Tongue (tissue), 3 donors: ENCODE measurements at places on chromosomes 5 and 9.

GRCh38 chr9:7180247-7180646 is 422.5 kb downstream of the KDM4C start:
- DNase-seq, result no peak

DNA sequence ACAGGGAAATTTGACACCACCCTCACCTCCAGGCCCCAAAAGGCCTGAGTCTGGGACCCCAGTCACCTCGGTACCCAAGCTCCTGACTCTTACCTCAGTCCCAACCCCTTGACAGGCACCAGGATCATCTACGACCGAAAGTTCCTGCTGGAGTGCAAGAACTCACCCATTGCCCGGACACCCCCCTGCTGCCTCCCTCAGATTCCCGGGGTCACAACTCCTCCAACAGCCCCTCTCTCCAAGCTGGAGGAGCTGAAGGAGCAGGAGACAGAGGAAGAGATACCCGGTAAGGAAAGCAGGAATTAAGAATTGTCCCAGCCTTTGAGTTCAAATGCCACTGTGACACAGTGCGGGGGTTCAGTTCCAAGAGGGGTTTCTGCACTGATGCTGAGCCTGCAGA is 1.3 kb downstream of the EIF4EBP3 start:
- DNase-seq, result no peak

DNA sequence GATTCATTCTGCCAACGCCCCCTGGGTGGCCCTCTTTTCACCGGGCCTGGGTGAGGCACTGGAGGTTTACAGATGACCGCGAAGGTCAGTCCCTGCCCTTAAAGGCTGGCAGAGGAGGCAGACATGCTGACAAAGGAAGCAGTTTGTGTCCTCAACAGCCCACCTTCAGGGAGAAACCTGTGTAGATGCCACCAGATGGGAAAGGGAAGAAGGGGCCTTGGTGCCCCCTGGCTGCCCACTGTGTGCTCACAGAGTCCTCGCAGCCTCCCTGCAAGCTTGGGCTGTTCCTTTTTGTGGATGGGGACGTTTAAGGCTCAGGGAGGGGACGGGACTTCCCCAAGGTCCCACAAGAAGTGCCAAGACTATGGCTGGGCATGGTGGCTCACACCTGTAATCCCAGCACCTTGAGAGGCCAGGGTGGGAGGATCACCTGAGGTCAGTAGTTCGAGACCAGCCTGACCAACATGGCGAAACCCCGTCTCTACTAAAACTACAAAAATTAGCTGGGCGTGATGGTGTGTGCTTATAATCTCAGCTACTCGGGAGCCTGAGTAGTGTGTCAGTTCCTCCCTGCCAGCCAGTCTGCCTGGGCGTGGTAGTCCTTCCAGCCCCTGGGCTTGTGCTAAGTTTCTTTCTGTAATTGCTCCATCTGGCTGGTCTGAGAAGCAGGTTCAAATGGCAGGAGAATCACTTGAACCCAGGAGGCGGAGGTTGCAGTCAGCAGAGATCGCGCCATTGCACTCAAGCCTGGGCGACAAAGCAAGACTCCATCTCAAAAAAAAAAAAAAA is 36.2 kb downstream of the NEK6 start:
- DNase-seq, result no peak

- peak; percentile 84 for DNase-seq
Observed at GRCh38 chr9:131253891-131254491, 22.3 kb downstream of the FAM78A start.

GRCh38 chr5:45399041-45399440 is 297.1 kb downstream of the HCN1 start:
- no peak for DNase-seq

GRCh38 chr5:133942614-133943474 is 25.6 kb downstream of the C5orf15 start:
- peak; percentile 32 for DNase-seq

- DNase-seq, result no peak
Observed at GRCh38 chr5:23466401-23466912, 41.0 kb upstream of the PRDM9 start.

- no peak for DNase-seq
Observed at GRCh38 chr9:29609282-29609681, 2036.0 kb upstream of the C9orf72 start.

DNA sequence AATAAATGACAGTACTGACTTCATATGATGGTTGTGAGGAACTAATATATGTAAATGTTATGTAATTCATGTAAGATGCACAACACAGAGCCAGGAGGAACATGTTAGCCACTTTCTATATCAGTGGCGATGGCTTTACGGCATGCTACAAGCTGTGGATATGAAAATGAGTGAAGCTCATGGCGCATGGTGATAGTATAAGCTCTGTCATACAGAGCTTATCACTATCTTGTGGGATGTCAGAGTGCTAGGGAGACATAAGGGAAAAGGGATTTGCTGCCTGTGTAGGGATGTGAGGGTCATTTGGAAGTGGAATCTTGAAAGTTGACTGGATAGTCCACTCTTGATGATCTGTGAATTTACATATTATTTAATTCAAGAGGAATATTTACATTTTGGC is 13.6 kb downstream of the CPEB4 start:
- DNase-seq, result no peak

DNA sequence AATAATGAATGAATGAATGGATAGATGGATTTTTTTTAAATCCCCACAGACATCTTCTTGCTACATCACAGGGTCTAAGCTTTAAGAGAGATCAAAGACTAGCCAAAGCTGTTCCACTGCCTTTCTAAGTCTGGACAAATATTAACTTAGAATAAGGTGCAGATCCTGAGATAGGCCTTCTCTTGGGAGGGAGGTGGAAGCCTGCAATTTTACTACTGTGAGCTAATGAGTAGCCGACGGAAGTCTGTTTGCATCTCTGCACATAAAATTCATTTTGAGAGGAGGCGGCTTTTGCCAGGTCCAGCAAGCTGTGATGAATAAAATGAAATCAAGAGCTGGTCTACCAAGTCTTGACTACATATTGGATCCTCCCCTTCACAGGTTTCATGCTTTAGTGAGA is 484.9 kb downstream of the TMEM38B start:
- DNase-seq, result no peak

DNA sequence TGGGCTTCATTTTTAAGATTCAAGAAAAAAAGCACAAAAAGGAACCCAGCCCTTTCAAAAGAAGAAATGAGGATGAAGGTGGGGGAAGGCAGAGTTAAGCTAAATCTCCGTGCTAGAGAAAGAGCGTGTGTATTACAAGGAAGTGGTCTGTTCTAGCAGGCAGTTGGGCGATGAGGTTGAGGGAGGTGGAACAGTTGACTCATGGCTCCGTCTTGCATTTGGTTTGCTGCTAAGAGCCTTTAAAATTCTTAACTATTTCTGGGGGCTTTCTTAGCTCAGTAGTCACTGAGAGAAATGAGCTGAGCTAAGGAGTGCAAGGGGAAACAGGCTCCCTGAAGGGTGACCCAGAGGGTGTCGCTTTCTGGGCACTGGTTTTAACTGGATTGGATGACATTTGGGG is 117.4 kb downstream of the GCNT1 start:
- DNase-seq, result peak; percentile 40

DNA sequence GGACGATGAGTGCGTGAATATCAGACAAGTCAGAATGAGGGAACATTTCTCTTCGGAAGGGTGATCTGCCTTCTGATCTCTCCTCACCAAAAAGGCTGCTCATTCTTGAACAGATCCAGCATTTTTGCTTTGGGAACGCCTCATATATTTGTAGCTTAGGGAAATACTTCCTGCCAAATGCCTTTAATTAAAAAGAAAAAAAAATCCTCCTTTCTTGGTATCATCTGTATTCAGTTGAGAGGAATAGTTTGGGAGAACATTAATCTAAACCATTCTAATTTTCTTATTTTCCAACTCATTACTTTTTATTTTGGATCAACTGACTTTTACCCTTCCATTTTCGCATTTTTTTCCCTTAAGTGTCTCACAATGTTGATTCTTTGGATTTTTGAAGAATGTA is 163.4 kb downstream of the SNX18 start:
- no peak for DNase-seq

DNA sequence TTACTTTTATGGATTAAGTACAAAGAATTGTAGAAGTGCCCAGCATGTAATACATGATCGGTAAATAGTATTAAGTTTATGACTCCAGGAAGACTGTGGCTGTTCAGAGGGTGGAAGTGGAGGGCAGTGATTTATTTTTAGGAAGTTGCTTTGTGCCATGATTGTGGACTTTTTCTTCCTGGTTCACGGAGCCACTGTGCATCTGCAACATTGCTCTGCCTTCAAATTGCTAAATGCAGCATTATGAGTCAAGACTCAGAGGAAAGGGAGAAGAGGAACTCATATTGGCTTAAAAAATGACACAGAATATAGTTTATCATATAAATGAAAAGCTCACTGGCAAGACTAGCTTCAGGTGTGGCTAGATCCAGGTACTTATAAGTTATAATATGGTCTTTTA is 301.5 kb downstream of the KCTD16 start:
- no peak for DNase-seq

DNA sequence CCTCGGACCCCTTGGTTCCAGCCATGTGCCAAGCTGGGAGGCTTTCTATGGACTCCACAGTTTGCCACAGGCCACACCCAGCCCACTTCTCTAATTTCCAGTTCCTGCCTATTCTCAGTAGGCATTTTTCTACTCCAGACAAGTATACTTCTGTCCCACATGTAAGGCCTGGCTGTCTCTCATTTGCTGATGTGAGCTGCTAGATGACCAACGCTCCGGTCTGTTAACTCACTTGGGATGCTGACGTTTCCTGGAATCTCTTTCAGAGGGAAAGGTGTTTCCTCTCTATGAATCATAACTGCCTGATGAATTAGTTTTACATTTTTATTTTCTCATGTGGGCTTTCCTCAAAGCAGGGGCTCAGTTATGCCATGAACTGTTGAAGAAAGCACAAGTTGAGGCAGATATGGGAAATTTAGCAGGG is 36.3 kb downstream of the ERGIC1 start:
- peak; percentile 84 for DNase-seq

DNA sequence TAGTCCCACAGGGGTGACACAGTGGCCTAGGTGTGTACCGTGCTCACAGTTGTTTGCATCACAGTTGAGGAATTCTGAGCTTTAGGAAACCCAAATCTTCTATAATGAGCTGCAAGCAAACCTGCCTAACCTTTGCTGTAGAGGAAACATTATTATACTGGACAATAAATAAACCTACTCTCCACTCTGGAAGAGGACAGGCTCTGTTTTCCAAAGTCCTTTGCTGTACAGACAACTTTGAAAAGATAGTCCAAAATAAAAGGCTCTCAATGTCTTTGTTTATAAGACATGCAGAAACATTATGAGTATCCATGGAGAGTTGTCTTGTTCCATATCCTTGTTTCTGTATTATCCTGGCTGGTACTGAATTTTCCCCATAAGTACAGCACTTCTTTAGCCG is 29.4 kb downstream of the ZNF131 start:
- DNase-seq, result no peak

GRCh38 chr5:180391276-180391675 is 38.1 kb upstream of the GFPT2 start:
- no peak for DNase-seq

DNA sequence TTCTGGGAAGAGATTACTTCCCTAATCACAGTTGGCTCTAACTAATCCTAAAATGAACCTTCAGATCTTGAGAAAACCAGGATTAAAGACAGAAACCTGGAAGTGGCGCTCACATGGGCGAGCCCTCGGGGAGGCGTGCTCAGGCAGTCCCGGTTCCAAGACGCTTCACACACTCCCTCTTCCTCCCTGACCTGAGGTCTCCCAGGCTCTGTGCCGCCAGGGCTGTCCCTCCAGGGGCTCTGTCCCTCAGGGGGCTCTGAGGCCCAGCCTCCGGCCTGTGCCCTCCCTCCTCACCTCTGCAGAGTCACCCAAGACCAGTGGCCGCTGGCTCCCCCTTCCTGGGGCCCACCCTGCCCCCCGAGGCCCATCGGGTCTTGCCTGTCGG is 10.2 kb downstream of the SLC9A3 start:
- DNase-seq, result no peak

- DNase-seq, result peak; percentile 9
Observed at GRCh38 chr5:141199359-141200235, at the start of gene PCDHB11. Gene PCDHB11, plus strand, starts transcription at chr5:141199627. Its CDS starts 148 bp downstream, at chr5:141199775.

- DNase-seq, result peak; percentile 68
Observed at GRCh38 chr9:127545196-127546124, 66.6 kb upstream of the STXBP1 start.

DNA sequence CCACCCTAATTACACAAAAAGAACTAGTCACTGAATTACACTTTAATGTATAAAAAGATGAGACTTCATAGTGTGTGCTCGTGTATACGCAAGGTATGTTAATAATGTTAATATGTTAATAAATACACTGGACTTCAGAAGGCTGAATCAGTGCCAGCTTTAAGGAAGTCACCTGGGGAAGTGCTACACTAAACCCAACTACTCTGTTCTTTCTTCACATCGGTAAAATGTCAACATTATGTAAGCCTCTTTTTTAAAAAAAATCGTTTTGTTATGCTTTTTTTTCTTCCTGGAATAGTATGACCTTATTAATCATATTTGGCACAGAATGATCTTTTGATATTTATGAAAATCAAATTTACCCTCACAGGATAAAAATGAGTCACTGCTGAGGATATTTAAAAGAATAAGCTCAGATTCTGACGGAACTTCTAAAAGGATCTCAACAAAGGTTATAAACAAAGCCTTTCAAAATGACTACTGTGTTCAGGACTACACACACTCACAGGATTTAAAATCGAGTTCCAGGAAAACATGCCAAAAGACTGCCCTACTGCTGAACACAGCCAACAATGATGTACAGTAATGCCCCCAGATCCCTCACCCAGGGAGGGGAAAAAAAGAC is 75.9 kb downstream of the AUH start:
- peak; percentile 5 for DNase-seq

DNA sequence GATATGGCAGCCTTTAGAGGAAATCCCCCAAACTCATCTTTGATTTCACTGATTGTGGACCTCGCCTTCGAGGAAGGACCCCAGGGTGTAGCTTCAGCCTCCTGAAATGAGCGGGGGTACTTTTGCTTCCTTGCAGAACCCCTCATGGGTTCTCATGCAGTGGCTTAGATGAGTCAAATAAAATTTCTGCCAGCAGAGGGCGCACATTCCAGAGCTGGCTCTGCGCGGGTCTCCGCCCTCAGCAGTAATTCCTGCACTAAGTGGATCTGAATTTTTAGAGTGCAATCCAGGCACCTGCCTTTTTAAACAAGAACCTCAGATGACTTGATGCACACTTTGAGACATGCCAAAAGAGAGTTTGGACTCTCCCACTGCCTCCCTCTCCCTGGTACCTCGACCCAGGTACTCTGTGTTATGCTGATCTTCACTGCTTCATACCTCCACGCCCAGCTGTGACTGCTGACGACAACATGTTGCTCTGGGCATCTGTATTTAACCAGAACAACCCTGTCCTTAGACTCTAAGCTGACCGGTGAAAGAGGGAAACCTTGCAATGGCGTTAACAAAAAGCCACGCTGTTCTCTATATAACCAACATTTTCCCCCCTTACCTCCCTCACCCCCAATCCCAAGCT is 7.3 kb downstream of the EGFLAM start:
- peak; percentile 83 for DNase-seq

- DNase-seq, result no peak
Observed at GRCh38 chr9:109641372-109641659, 138.7 kb upstream of the PALM2AKAP2 start.

GRCh38 chr9:134916161-134916665 is 1.5 kb downstream of the FCN1 start:
- DNase-seq, result no peak

GRCh38 chr5:126883564-126884245 is 106.8 kb downstream of the LMNB1 start:
- DNase-seq, result no peak

GRCh38 chr5:38675443-38675842 is 119.0 kb upstream of the LIFR start:
- DNase-seq, result no peak

- no peak for DNase-seq
Observed at GRCh38 chr9:77514886-77515711, 133.0 kb downstream of the GNA14 start.
